HAP-1 (cell line): ENCODE measurements at places on chromosomes 12 and 14.
A peak's percentile ranks its signal among the peaks of the same experiment; 100 is the strongest.

DNA sequence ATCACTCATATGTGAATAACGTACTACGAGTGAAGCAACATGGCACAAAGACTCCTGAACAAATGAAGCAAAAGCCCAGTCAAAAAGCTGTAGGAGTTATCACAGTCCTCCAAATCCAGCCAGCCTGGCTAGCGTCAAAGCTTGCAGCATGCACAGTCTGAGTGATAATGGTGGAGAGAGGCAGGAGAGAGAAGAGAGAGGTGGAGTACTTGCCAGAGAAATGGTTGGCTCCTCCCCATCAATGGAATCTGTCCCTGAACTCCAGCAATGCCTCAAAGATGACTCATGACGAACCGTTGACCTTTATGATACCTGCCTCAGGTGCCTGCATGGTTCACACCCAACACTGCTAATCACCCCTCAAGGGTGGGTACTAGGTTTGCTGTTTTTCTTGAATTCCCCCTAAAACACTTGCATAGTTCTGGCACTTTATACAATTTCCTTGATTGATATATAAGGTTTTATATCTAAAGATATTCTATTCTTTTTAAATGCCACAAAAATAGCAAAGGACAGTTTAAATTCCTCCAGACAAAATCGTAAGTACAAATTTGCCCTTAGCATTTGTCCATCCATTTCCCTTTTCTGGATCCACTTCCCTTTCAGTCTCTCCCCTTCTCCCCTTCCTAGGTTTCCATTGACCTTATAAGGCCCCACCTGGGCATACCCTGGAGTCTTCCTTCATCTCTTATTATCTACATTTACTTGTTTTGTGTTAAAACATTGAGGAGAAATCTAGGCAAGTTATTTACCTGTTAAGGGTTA is 10.2 kb downstream of the ARHGDIB start:
- no peak for DNase-seq

DNA sequence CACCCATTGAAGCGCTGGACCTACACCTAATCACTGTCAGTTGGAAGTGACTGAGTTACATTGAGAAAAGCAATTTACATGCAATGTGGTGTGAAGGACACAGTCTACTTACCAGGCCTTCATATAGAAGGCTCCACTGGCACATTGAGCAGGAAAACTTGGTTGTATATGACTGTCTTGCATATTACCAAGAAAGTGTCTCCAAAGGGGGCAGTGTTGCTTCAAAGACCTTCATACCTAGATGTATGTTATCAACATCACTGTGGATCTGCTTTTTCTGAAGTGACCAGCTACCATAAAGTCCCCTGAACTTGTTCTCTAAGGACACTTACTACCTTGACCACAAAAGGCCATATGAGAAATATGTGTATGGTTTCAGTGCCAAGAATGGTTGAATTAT is 64.1 kb downstream of the NELL2 start:
- no peak for DNase-seq

DNA sequence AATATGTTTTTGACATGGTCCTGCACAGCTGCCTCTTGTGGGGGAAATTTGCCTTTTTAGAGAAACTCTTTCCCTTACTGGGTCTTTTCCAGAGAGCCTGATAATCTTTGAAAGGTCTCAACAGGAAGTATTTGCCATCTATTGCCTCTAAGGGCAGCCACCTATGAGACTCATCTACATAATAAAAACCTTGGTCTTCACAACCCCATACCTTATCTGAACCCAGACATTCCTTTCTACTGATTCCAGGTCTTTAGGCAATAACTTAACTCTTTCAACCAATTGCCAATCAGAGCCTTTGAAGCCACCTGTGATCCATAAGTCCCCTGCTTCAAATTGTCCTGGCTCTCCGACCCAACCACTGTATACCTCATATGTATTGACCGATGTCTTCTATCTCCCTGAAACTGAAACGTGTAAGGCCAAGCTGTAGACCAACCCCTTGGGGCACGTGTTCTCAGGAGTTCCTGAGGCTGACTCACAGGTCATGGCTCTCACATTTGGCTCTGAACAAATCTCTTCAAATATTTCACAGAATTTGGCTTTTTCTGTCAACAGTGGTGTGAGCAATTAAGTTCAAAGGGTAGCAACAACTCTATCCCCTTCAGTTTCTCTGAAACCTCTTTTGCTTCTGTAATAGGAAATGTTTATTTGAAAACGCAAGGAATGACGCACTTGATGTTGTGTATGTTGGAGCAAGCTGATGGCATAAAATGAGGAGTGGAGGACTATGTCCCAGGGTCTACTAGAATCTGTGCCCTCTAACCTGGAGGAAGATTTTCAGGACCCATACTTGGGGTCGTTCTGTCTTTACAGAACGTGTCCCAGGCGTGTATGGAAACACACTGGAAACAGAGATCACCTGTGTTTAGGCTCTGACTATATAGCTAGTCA is 49.2 kb upstream of the EIF5 start:
- no peak for DNase-seq

DNA sequence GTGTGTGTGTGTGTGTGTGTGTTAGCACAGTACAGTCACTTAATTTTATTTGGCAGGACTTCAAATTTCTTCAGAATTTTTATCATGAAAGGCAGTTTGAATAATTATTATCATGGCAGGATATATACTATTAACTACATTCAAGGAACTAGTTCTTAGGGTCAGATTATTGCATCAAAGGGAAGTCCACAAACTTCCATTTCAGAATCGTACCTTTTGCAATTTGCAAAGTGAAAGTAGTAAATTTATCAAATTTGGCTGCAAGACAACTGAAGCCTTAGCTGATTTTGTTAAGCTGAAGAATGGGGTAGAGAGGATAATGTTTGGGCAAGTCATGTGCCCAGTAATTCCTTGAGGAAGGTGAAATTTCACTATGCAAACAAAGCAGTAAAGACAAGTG is 68.2 kb downstream of the PLEKHG7 start:
- no peak for DNase-seq

GRCh38 chr14:37252434-37252833 is 54.7 kb downstream of the MIPOL1 start:
- DNase-seq, result no peak

GRCh38 chr14:97328743-97329142 is 531.6 kb downstream of the VRK1 start:
- DNase-seq, result no peak

- peak; percentile 16 for DNase-seq
Observed at GRCh38 chr12:125683748-125684381, 618.6 kb downstream of the AACS start.

GRCh38 chr14:44720707-44721106 is 213.6 kb upstream of the FSCB start:
- no peak for DNase-seq

GRCh38 chr14:93788543-93789227 is 400 bp upstream of the PRIMA1 start:
- DNase-seq, result peak; percentile 66

GRCh38 chr12:85781766-85782165 is 54.4 kb downstream of the RASSF9 start:
- DNase-seq, result no peak

DNA sequence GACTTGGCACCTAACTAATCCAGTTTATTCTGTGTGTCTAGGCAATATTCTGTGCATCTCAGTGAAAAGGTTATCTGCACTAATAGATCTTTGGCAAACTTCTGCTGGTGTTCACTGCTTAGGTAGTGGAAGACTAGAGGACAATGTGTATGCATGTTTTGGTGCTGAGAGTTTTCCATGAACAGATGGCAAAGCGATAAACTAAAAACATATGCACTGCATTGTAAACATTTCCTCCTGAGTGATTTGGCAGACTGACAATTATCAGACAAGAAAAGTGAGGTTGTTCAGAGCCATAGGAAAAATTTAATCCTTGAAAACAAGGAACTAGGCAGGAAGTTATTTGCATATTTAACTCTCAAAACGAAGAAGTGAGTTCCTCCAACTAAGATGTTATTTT is 400.4 kb downstream of the ATP23 start:
- no peak for DNase-seq

DNA sequence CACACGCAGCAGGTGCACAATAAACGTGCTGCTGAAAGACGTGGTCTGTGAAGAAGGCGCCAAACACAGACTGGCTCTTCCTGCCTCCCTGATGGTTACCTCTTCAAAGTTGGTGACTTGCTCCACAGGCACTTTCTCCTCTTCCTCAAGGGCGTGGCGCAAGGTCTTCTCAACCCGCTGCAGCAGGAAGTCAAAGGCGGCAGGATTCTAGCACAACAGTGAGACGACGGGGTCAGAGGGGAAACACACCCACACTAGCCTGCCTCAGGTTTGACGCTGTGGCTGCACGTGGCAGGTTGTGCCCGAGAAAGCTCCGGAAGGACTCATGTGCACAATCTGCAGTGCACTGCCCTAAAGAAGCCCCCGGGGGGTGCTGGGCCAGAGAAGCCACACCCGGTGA is 15.0 kb downstream of the POLE start:
- no peak for DNase-seq

GRCh38 chr12:586318-587071 is 76.8 kb downstream of the NINJ2 start:
- DNase-seq, result no peak

DNA sequence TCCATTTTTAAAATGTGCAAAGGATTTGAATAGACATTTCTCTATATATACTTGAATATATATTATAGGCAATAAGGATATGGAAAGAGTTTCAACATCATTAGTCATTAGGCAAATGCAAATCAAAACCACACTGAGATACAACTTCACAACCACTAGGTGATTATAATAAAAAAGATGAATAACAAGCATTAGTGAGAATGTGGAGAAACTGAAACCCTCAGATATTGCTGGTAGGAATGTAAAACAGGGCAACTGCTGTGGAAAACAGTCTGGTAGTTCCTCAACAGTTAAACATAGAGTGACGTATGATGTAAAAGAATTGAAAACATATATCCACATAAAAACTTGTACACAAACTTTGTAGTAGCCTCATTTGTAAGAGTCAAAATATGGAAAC is 11.7 kb upstream of the BATF start:
- DNase-seq, result no peak

GRCh38 chr12:109267361-109267760 is 41.7 kb downstream of the FOXN4 start:
- no peak for DNase-seq

GRCh38 chr12:6883252-6883651 is 10.1 kb upstream of the SPSB2 start:
- no peak for DNase-seq

DNA sequence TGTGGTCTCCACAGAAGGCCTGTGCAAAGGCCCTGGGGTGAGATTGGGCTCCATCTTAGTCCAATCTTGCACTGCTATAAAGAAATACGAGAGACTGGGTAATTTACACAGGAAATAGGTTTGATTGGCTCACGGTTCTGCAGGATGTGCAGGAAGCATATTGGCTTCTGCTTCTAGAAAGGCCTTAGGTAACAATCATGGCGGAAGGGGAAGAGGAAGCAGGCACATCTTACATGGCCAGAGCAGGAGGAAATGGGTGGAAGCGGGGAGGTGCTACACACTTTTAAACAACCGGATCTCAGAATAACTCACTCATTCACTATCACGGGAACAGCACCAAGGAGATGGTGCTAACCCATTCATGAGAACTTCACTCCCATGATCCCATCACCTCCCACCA is 55.4 kb downstream of the FAR2 start:
- DNase-seq, result no peak

- peak; percentile 79 for DNase-seq
Observed at GRCh38 chr12:67647799-67648520, 585 bp upstream of the DYRK2 start.

GRCh38 chr12:57613427-57614109 is 2.3 kb downstream of the ARHGEF25 start:
- DNase-seq, result no peak

GRCh38 chr14:106083082-106083481 is 556.7 kb downstream of the TMEM121 start:
- no peak for DNase-seq
